ENCODE measurements at places on chromosomes 12 and 14.

- H3K27ac ChIP-seq = peak within 1 kb of the TSS; percentile 91
- H3K36me3 ChIP-seq = no peaks in the 10 kb centered on the region
- no peaks in the 10 kb centered on the region for H3K4me1 ChIP-seq
Measured at GRCh38 chr14:37197421-37198272, at the start of gene MIPOL1. TSS of gene MIPOL1 (plus strand) at chr14:37197937. CDS start at chr14:37247889, 49,952 bp downstream.

GRCh38 chr12:19683178-19683927, 244.1 kb downstream of the AEBP2 start:
- no peaks in the 10 kb centered on the region for H3K36me3 ChIP-seq
- H3K4me1 ChIP-seq = peaks cover 5% of the 10 kb centered on the region
- H3K27me3 ChIP-seq = no peaks in the 10 kb centered on the region
- DNase-seq = no peak
- H3K27ac ChIP-seq = peak overlapping the region; percentile 52
- no peak overlapping the region for H3K4me3 ChIP-seq

DNA sequence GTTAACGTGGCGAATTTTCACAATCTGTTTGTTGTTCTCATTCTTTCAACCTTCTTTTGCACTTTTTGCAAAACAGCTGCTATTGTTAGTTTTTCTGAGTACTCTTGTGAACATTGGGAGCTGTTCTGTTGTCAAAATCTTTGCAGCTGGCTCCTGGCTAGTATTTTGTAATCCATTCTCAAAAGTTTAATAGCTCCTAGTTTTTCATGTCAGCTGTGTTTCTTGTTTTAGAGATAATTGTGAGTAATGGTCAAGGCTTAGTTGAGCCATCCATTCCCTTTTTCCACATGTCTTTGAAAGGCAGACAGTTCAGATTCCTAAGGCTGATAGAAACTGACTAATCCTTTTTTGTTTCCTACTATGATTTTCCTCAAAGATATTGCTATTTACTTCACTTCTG, 39.1 kb upstream of the CRADD start:
- no peak overlapping the region for H3K4me3 ChIP-seq
- no peak overlapping the region for H3K27ac ChIP-seq
- H3K36me3 ChIP-seq = no peaks in the 10 kb centered on the region

DNA sequence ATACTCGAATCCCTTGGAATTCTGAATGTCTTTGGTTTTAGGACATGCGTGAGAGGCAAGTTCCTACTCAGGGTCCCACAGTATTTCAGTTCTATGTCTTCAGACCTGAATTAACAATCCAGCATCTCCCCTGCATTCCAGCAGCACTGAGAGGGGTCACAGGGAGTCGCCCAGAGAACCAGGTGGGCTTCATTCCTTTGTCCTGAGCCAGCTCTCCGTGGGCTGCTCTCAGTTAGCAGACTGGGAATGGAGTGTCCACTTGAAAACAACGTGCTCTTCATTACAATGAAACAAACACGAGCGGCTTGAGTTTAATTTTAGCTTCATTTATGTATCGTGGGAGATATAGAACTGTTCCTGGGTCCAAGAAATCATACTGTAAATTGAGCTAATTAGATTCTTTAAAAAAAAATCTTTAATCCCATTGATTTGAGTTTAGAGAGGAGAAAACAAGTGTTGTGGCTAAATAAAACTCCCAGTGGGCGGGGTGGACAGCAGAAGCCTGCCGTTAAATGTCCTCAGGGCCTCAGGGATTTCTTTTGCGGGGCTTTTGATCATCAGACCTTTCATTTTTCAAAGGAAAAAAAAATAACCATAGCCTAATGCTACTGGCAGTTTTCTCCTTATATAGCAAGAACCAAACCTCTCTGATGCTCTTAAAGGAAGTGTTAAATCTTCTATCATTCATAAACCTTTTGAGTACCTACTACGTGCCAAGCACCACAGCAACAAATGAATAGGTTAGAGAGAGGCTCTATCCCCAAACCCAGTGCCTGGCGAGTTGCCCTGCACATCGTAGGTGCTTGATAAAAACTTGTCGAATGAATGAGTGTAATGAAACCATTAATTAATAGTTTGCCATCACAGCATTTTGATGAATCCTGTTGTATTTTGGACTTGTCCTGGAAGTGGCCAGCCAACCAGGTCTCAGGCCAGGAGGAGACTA, 140.4 kb downstream of the CHST11 start:
- no peak overlapping the region for H3K4me3 ChIP-seq
- no peak overlapping the region for H3K27ac ChIP-seq
- H3K27me3 ChIP-seq = no peaks in the 10 kb centered on the region
- no peaks in the 10 kb centered on the region for H3K36me3 ChIP-seq
- DNase-seq = no peak

GRCh38 chr12:6368906-6369525, 6.3 kb downstream of the SCNN1A start:
- no peaks in the 10 kb centered on the region for H3K36me3 ChIP-seq
- no peak overlapping the region for H3K4me3 ChIP-seq
- H3K27me3 ChIP-seq = no peaks in the 10 kb centered on the region
- no peak for DNase-seq
- no peak overlapping the region for H3K27ac ChIP-seq
- H3K4me1 ChIP-seq = no peaks in the 10 kb centered on the region

DNA sequence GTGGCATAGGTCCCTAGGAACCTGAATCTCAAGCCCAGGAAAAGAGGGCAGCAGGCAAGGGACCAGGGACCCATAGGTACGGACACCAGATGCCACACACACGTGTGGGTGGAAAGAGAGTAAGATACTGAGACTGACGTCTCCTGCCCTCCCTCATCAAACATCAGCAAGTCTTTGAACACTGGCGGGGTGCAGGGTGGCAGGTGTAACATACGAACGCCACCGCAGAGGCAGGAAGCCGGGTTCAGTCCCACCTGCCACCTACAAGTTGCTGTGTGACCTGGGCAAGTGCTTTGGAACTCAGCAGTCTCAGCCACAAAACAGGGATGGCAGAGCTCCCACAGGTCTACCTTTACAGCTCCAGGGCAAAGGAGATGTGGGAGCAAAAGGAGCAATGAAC, 11.1 kb downstream of the ACTN1 start:
- H3K36me3 ChIP-seq = peaks cover 15% of the 10 kb centered on the region
- no peak for DNase-seq
- peaks cover 94% of the 10 kb centered on the region for H3K4me1 ChIP-seq

- H3K4me1 ChIP-seq = no peaks in the 10 kb centered on the region
- no peak for DNase-seq
- no peak overlapping the region for H3K4me3 ChIP-seq
- peaks cover 3% of the 10 kb centered on the region for H3K36me3 ChIP-seq
Measured at GRCh38 chr12:29610473-29611170, 113.1 kb upstream of the OVCH1 start.

DNA sequence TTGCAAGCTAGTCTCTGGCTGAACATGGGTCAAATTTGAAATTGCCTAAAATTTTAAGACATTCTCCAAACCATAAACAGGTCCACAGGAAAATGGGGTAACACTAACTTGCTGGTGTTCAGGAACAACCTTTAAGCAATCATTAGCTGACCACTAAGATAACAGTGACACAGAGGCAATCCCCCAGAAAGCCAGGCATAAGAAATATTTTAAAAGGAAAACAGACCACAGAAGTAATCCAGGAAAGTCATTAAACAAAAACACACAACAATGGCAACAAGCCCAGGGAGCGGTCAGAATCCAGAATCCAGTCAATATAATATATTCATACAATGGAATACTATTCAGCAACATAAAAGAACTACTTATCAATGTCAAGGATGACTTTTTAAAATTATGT, 59.1 kb downstream of the LRP6 start:
- no peak overlapping the region for H3K27ac ChIP-seq
- H3K4me1 ChIP-seq = no peaks in the 10 kb centered on the region
- H3K27me3 ChIP-seq = no peaks in the 10 kb centered on the region
- no peak overlapping the region for H3K4me3 ChIP-seq
